Right ventricle myocardium inferior (tissue), 1 donor: ENCODE measurements at places on chromosomes 1 and 21. TPM values are rescaled to one million over a fixed set of nuclear protein-coding genes. Genes with fewer than 3 reads are reported as not detected.

DNA sequence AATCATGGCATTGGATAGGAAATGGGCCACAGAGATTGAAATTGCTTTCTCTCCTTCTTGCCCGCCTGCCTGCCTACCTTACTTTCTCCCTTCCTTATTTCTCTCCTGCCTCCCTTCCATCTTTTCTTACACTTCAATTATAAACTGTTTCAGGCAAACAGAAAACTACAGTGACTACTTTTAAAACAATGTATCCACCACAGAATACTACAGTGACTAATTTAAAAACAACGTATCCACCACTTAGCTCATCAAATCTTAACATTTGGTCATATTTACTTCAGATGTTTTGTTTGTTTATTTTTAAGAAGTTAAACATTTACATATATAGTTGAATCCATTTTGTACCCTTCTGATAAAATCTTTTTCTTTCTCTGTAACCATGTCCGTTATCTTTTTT, 54.4 kb downstream of the SNRPE start:
- DNase-seq = no peak

DNA sequence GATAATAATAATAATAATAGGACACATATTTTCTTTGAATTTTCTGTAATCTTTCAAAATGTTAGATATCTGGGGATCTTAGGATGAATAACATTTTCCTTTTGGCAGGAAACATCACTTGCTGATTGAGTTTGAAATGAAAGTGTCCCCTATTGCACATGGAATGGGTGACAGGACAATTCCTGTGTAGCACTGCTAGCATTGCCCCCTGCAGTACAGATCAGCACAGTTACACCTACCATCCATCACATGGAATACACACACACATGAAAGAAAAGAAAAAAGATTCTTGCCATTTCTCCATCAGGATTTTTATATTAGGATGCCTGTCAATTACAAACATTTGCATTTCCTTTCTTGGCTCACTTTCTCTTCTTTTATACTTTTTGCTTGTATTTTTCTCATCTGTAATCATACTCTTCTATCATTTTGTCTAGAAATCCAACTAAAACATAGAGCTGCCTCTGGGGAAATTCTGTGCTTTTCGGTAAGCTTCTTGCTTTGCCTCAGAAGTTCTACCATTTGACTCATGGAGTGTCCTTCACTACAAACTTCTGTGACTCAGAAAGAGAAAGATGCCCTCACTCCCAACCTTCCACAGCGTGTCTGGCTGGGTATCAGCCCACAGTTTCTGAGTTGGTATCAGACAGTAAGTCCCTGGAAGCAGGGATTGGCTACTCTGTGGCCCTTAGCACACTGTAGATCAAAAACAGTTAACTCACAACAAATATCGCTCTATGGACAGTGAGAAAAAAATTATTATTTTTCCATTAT, 641.2 kb downstream of the PTPRC start:
- no peak for DNase-seq

DNA sequence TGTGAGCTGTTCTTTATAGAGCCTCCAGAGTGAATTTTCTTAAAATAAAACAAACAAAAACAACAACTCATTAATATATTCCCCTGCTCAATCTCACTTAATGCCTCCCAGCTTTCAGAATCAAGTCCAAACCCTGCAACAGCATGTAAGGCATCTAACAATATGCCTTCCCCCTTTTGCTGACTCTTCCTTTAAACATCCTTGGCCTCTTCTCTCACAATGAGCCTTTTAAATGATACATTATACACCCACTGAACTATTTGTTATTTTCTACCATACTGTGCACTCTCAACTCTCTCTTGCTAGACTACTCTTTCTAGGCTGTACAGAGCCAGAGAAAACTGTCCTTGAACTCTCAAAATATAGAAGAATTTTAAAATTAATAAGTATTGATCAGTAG, 115.2 kb upstream of the SNX7 start:
- DNase-seq = no peak

- no peak for DNase-seq
Observed at GRCh38 chr1:8976896-8977450, 31.3 kb downstream of the CA6 start.

- DNase-seq = no peak
Observed at GRCh38 chr1:39696448-39696847, 5.2 kb upstream of the HPCAL4 start.

- DNase-seq = no peak
Observed at GRCh38 chr1:213680677-213681325, 307.0 kb upstream of the PROX1 start.

DNA sequence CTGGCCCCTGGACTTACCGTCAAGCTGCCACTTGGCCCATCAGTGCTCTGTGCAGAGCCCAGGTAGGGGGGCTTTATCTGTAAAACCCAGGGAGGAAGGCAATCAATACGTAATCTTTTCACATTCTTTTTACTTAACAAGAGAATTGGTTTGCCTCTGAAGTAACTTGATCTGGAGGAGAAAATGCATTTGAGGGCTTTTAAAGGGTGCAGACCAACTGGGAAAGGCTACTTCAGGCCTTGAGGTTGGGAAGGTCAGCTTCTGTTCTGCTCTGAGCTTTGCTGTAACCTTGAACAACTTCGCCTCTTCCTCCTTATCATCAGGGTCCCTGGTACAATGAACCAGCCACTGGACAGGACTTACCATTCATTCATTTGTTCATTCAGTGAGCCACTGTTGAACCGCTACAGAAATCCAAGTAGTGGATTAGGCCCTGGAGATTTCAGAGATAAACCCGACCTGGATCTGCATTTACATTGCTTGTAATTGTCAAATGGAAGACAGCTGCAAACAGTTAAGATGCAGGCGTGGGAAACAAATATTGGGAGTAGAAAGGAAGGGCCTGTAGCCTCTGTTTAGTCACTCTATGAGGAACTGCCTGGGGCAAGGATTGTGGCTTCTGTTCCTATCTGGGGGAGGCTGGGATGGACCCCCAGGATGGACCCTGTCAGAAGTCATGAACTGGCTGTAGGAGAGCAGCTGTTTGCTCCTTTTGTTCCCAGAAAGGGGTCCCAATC, 90.9 kb downstream of the MAN1C1 start:
- no peak for DNase-seq

DNA sequence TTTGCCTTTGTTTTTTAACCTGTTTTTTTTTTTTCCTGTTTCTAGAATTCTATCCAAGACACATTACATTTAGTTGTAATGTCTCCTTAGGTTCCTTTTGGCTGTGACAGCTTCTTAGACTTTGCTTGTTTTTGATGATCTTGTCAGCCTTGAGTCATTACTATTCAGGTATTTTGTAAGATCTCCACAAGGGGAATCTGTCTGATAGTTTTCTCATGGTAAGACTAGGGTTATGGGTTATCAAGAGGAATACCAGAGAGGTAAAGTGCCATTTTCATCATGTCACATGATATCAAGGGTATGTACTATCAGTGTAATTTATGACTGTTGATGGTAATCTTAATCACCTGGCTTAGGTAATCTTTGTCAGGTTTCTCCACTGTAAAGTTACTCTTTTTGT, 99.1 kb upstream of the GFI1 start:
- no peak for DNase-seq

Gene MARCKSL1
- total RNA-seq = 28.5 TPM

Gene PTGS2
- total RNA-seq = 0.32 TPM
